ENCODE measurements at places on chromosomes 16 and 17.

GRCh38 chr16:15417197-15417596, 17.2 kb upstream of the BMERB1 start:
- no peak for DNase-seq

DNA sequence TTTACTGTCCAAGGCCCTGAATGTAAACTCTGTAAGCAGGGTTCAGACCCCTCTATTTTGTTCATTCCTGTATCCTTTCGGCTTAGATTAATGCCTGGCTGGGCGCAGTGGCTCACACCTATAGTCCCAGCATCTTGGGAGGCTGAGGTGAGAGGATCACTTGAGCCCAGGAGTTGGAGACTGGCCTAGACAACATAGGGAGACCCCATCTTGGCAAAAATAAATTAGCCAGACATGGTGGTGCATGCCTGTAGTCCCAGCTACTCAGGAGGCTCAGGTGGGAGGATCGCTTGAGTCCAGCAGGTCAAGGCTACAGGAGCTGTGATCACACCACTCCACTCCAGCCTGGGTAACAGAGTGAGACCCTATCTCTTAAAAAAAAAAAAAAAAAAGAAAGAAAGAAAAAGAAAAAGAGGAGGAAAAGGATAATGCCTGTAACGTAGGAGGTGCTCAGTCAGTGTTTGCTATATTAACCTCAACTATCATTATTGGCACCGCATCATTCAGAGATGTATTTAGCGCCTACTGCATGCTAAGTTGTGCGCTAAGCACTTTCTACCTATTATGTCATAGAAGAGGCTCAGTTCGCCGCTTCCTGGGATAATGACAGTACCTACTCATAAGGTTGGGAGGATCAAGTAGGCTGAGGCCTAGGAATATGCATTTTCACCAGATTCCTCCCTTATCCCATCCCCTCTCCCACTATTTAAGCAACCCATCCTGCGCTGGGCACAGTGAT, 5.0 kb downstream of the SOCS1 start:
- DNase-seq: no peak

- no peak for DNase-seq
Observed at GRCh38 chr17:33674685-33675084, 381.6 kb upstream of the ASIC2 start.

DNA sequence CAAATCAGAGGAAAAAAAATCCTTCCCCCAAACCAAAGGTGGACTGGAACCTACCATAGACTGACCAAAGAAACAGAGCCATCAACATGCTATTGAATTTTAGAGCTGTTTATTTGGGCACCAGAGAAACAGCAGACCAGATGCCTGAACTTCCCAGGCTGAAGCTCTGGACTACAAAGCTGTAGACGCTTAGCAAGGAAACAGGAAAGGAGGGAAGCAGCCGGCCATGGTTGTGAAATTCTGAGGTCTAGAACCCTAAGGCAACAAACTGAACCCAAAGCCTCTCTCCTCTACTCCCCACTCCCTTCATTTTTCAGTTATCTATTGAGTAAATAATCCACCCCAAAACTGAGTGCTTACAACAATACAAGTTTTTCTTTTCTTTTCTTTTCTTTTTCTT, 45.4 kb upstream of the MEIOC start:
- no peak for DNase-seq

GRCh38 chr16:31712064-31712540, 161.5 kb upstream of the ZNF267 start:
- no peak for DNase-seq

DNA sequence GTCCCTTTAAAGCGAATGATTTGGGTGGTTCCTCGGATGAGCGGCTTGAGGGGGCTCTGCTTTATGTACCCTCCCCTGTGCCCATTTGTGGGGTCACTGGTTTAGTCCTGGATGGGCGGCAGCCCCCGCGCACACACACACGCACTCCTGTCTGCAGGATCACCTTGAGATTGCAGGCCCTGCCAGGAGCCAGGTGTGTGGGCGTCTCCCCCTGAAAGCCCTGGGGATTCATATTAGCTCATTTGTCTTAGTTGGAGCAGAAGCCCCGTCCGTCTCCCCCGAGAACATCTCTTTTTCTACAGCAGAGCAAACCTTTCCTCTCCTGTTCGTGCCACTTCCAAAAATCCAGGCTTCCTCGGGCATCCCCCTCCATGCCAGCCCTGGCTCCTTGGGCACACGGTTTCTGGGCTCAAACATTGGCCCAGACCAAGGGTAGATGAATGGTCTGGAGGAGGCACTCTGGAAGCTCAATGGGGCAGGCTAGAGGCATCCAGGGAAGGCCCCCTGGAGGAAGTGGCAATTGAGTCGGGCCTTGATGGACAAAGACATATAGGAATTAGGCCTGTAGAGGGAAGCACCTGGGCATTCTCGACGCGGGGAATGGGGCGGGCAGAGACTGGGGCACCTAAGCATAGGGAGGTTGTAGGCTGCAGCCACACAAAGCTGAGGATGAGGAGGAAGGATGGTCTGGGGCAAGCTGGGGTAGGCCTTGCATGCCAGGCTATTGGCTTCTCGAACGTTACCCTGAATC, 218.5 kb upstream of the GSE1 start:
- no peak for DNase-seq

DNA sequence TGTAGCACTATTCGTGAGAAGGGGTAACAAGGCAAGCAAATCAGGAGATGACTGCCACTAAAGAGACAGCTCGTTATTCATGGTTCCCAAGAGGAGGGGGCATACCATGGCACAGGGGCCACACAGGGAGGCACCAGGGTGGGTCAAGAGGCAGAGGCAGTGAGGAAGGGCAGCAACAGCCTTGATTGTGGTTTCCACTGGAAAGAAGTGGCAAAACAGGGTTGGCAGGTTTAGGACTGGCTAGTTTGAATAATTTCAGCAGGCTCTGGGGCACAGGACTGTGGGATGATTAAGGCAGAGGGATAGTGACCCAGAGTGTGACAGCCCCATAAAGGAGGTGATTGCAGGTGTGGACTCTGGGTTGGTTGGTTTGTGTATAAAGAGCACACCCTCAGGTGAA, 188.9 kb downstream of the CBLN1 start:
- DNase-seq: no peak

GRCh38 chr17:51951741-51952140, 206.8 kb downstream of the CA10 start:
- DNase-seq: no peak

DNA sequence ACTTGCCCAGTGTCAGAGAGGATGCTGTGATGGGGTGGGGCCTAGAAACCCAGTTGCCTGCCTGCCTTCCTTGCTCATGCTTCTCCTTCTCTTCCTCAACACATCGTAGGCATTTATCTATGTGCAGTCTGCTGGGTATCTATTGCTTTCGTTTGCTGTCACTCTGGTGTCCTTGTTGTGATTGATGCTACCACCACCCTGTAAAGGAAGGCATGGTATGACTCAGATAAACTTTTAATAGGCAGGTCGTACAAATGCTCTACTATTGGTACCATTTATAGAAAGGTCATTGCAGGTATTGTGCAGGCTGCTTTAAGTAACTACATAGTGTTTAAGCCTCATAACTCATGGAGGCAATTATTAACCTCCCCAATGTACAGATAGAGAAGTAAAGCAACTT, 368.9 kb downstream of the UTP18 start:
- no peak for DNase-seq

DNA sequence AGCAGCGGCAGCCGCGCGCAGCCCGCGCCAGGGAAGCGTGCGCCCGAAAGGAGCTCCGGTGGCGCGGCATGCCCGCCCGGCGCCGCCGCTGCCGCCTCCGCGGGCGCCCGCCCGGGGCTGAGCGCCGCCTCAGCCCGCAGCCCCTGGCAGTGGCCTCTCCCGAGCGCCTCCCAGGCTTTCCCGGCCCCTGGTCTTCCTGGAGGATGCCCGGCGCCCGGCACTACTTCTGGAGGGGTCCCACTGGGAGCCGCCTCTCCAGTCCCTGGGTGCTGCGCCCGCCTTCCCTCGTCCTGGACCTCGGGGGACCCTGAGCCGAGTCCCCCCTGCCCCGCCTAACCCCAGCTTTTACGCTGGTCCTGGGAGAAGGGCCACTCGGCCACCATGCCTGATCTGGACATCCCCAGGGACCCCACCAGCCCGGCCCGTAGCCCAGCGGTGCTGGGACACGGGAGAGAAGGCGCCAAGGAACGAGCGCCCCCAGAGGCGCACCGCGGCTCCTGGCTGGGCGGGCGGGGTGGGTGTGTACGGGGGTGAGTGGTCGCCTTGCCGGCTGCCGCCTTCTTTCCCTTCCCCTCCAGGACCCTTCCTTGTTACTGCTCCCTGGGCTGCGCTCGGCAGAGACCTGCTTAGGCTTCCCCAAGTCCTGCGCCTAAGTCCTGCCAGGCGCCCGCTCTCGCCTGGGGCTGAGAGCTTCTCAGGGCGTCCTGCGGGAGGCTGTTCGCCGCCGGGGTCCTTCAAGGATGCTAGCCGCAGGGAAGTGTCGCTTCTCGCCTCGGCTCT, 704 bp downstream of the ASIC2 start:
- DNase-seq: no peak

- no peak for DNase-seq
Observed at GRCh38 chr17:76673729-76674128, 30.2 kb upstream of the ST6GALNAC1 start.

GRCh38 chr17:6027342-6028024, 42.7 kb upstream of the WSCD1 start:
- DNase-seq: no peak

DNA sequence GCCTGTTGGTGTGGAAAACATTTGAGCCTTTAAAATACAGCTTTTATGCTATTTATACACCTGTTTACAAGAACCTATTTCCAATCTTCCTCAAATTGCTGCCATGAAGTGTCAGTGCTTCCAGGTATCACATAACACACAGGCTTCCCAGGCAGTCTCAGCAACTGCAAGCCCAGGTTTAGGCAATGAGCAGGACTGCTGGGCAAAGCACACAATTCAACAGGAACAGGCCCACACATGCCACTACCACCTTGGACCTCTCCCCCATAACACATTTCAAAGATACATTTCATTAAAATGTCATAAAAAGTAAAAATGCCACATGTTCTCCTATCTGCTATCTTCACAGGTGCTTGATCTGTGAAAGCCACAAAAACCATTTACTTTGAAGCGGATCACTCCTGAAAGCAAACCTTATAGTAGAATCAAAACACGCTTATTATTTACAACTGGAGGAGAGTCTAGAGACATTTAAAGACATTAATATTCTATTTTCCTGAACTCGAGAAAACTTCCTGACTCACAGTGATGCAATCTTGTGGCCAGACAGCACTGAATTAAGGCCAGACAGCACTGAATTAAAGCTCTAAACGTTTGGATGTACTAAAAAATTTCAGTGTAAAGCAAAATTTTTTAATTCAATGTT, 31.5 kb downstream of the ANKFY1 start:
- no peak for DNase-seq

DNA sequence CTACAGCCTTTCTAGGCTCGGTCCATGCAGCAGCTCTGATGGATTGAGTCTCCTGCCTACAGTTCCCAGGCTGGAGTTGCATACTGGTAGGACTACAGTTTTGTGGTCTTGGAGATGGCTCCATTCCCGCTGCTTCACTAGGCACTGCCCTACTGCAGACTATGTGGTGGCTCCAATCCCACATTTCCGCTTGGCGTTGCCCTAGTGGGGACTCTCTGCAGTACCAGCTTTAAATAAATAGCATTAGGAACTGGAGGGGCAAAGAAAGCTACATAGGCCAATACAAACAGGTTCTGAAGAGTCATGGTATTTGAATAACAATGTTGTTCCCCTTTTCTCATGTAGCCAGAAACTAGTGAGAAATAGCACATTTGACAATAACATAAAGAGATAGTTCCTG, 5.4 kb upstream of the GOSR2 start:
- DNase-seq: no peak

DNA sequence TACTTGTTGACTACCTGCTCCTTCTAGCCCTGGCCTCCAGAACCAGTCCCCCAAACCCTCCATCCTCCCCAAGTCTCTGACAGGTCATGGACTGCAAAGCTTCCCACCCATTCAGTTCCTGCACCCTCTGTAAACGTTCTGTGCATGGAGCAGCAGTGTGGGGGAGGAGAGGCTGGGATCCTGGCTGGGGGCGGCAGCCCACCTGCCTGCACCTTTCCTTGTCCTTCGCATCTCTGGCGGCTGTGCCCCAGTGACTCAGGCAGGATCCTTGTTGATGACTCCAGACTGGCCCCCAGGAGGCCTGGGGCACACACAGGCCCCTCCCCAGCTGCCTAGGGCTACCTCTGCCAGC, 1.6 kb upstream of the PKMYT1 start:
- DNase-seq: no peak

- no peak for DNase-seq
Observed at GRCh38 chr16:61131447-61131846, 904.8 kb downstream of the CDH8 start.
